ENCODE measurements at places on chromosomes 16 and 17.

DNA sequence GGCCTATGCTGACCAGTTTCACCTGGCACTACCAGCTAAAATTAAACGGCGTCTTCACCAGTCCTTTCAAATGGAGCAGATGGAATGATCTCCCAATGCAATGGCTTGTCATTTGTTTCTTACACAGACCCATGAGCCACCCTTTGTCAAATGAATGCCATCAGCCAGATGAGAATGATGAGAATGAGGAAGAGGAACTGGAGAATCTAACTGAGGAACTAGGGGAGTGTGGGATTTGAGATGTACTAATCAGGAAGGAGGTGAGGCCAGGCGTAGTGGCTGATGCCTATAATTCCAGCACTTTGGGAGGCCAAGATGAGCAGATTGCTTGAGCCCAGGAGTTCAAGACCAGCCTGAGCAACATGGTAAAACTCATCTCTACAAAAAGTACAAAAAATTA, 116.4 kb downstream of the HS3ST3A1 start:
- no peak for DNase-seq

DNA sequence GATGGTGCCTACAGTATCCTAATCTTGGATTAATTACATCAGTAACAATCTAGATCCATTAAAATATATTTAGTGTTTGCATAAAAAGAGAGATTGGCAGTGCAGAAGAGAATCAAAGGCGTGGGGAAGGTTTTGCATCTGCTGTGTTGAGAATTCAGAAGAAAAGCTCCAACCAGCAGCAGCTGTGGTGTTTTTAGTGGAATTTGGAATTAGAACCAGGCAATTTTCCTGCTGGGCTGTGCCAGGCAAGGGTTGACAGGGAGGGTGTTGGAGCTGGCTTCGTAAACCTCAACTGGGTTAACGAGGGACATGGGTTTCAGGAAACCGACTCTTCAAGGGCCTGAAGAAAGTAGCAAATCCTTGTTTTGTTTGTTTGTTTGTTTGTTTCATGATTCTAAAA, 107.8 kb upstream of the WSCD1 start:
- DNase-seq, result no peak

- DNase-seq, result no peak
These were observed 223.1 kb upstream of the MAF start for GRCh38 chr16:79823639-79824038.

GRCh38 chr17:61481421-61481820, 29.2 kb downstream of the TBX4 start:
- DNase-seq, result no peak

GRCh38 chr17:20280851-20281250, 186.5 kb downstream of the LGALS9B start:
- no peak for DNase-seq

DNA sequence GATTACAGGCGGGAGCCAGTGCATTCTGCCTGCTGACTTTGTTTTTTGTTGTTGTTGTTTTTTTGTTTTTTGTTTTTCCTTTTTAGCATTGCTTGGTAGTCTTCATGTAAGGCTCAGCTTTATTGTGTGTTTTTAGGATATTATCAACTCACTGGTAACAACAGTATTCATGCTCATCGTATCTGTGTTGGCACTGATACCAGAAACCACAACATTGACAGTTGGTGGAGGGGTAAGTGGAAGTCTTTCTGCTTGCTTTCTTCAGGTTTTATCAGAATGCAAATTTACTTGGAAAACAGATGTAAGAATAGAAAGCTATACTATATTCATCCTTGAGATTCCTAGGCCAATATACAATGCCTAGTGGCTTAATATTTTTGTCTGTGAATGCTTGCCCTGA, 3.3 kb upstream of the CMTM1 start:
- no peak for DNase-seq

- DNase-seq, result no peak
These were observed 6.8 kb downstream of the SPPL2C start for GRCh38 chr17:45851464-45851863.

GRCh38 chr17:17952691-17953090, 19.5 kb downstream of the TOM1L2 start:
- DNase-seq, result no peak

DNA sequence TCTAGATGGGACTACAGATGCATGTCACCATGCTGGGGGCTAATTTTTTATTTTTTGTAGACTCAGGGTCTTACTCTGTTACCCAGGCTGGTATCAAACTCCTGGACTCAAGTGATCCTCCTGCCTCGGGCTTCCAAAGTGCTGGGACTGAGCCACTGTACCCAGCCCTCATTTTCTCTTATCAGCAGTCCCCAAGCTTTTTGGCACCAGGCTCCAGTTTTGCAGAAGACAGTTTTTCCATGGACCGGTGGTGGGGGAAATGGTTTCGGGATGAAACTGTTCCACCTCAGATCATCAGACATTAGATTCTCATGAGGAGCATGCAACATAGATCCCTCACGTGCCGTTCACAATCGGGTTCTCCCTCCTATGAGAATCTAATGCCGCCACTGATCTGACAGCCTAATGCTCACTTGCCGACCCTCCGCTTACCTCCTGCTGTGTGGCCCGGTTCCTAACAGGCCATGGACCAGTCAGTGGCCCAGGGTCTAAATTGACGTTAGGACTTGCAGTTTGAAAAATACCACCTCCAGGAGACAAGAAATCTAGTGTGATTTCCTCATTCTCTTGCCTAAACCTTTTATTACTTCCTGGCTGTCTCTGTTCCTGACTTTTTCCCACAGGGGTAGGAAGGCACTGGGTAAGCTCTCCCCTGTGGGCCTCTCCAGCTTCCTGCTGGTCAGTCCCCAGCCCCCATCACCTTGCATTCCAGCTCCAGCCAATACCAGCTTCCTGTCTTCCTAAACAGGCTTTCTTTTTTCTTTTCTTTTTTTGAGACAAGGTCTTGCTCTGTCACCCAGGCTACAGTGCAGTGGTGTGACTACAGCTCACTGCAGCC, 9.3 kb upstream of the CNP start:
- DNase-seq, result no peak

- DNase-seq, result no peak
These were observed 22.2 kb upstream of the CDH15 start for GRCh38 chr16:89149386-89149785.

DNA sequence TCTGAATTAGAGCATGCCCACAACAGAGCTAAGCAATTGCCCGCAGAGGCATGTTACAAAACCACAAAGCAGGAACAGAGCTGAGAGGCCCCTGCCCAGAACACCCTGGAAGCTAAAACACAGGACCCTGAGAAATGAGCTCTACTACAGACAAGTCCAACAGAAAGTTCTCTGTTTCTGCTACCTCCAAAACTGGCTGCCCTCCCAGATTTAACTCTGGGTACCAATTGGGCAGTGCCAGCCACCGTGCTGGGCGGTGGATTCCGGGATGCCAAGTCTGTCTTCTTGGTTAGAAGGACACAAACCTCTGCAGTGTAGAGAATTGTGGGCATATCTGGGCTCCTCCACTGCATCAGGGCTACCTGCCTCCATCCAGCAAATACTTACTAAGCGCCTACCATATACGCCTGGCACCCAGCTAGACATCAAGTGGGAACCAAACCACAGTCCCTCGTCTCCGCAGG, 1.0 kb downstream of the CMTM4 start:
- DNase-seq, result peak; percentile 4

- DNase-seq, result no peak
These were observed 41.7 kb downstream of the SLC5A11 start for GRCh38 chr16:24887472-24887871.

GRCh38 chr16:66025751-66026150, 340.7 kb upstream of the CDH5 start:
- DNase-seq, result no peak
